ENCODE measurements at places on chromosomes 16 and 17.

DNA sequence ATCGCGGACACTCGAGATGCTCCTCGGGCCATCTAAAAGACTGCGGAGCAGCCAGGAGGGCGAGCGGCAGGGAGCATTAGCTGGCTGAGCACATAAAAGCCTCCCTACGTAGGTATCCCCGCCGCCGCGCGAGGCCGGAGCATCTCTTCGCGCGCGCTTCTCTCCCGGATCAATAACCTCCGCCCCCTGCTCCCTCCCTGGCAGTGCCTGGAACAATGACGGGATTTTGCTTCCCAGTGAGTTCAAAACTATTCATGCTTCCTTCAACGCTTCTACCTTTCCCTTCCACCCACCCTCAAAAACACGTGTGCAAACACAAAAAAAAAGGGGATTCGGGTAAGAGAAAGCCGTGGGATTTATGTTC lies 984 bp downstream of the CENPV start:
- no peak for DNase-seq
- no peaks in the 10 kb centered on the region for H3K4me1 ChIP-seq
- H3K27me3 ChIP-seq, result no peaks in the 10 kb centered on the region
- H3K4me3 ChIP-seq, result peak overlapping the region; percentile 62

DNA sequence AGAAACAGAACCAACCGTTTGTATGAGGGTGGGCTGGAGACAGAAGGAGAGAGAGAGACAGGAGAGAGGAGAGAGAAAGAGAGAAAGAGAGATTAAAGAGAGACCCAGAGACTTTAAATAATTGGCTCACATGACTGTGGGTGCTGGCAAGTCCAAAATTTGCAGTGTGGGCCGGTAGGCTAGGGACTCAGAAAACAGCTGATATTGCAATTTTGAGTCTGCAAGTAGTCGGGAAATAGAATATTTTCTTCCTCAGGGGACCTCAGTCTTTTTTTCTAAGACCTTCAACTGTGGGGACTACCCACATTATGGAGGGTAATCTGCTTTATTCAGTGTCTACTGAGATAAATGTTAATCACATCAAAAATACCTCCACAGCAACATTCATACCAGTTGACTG lies 1439.0 kb downstream of the CDH11 start:
- H3K36me3 ChIP-seq, result no peaks in the 10 kb centered on the region
- H3K4me3 ChIP-seq, result no peak overlapping the region
- no peaks in the 10 kb centered on the region for H3K4me1 ChIP-seq
- no peaks in the 10 kb centered on the region for H3K27me3 ChIP-seq

DNA sequence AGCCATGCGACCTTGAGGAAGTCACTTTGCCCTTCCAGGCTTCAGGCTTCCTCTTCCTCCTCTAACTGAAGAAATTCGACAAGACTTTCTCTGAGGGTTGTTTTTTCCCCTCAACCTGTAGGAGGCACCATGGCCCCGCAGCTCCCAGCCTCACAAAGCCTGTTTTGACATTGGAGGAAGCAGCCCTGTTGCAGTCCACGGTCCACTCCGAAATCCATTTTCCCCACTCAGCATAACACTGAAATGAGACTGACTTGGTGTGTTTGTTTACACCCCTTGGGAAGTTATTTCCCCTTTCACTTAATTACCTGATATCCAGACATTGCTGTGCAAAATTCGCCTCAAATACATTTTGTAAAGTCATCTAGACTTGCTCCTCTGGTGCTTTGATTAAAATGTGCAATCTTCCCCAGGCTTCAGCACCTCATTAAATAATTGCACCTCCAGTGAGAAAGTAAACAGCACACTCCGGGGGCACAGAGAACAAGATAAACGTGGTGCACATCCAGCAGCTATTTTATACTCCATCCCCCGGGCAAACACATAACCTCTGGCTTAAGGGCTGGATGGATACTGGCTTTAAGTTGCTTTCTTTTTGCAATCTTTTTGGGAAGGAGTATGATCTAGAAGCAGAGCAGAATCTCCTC lies 41.4 kb upstream of the PIRT start:
- no peaks in the 10 kb centered on the region for H3K36me3 ChIP-seq
- H3K4me1 ChIP-seq, result no peaks in the 10 kb centered on the region

DNA sequence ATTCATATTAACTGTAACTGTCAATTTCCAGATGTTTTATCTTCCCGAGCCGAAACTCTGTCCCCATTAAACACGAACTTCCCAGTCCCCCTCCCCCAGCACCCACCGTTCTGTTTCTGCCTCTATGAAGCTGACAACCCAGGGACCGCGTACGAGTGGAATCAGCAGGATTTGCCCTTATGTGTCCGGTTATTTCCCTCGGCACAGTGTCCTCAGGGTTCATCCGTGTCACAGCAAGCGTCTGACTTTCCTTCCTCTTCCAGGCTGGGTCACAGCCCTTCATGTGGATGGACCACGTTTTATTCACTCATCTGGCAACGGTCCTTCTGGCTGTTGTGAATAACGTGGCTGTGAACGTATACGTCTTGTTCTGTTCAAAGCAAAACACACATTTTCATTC lies 31.3 kb downstream of the METRNL start:
- H3K4me3 ChIP-seq, result no peak overlapping the region
- H3K27ac ChIP-seq, result no peak overlapping the region
- DNase-seq, result no peak
- no peaks in the 10 kb centered on the region for H3K27me3 ChIP-seq
- H3K4me1 ChIP-seq, result peaks cover 5% of the 10 kb centered on the region

GRCh38 chr16:66238696-66239095 lies 127.8 kb upstream of the CDH5 start:
- H3K4me1 ChIP-seq, result no peaks in the 10 kb centered on the region
- H3K27ac ChIP-seq, result no peak overlapping the region
- H3K27me3 ChIP-seq, result no peaks in the 10 kb centered on the region
- no peak for DNase-seq
- no peaks in the 10 kb centered on the region for H3K36me3 ChIP-seq
- H3K4me3 ChIP-seq, result no peak overlapping the region

- no peak overlapping the region for H3K27ac ChIP-seq
- H3K36me3 ChIP-seq, result no peaks in the 10 kb centered on the region
- no peaks in the 10 kb centered on the region for H3K27me3 ChIP-seq
- no peak overlapping the region for H3K4me3 ChIP-seq
These were observed 79.5 kb upstream of the DNAJA2 start for GRCh38 chr16:47052666-47053640.

GRCh38 chr17:80262775-80263244 lies 2.2 kb downstream of the RNF213 start:
- H3K27me3 ChIP-seq, result no peaks in the 10 kb centered on the region
- H3K27ac ChIP-seq, result peak overlapping the region; percentile 99
- peak overlapping the region; percentile 29 for H3K4me3 ChIP-seq

DNA sequence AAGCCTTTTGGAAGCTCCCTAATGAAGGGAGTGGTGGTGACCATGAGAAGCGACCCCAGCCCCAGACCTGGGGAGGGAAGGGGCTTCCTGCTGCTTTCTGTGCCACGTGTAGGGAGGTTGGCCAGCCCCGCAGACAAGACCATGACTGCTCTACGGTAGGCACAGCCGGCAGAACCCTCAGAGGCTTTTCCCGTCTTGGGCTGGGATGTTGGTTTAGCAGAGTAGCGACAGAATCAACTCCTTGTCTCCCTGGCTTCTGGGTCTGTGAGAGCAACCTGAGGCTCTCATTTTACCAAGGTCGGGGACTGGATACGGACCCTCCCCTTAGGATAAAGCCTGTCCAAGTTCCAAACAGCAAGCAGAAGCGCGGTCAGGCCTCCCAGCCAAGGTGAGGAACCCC lies 123.3 kb downstream of the AXIN2 start:
- H3K4me1 ChIP-seq, result no peaks in the 10 kb centered on the region
- no peak overlapping the region for H3K4me3 ChIP-seq
- H3K36me3 ChIP-seq, result no peaks in the 10 kb centered on the region
- no peak overlapping the region for H3K27ac ChIP-seq
- DNase-seq, result no peak

GRCh38 chr16:4494746-4495490 lies 18.7 kb downstream of the HMOX2 start:
- H3K27me3 ChIP-seq, result no peaks in the 10 kb centered on the region
- no peaks in the 10 kb centered on the region for H3K36me3 ChIP-seq
- H3K4me3 ChIP-seq, result no peak overlapping the region
- no peaks in the 10 kb centered on the region for H3K4me1 ChIP-seq
- DNase-seq, result no peak
- H3K27ac ChIP-seq, result no peak overlapping the region

All from prostate gland (tissue), 2 donors.